Stimulated activated CD4-positive, alpha-beta T cell treated with anti-CD3 and anti-CD28 coated beads, Interleukin-1b, Interleukin-23, amount 100 ng/mL, for 1 hour (primary cell): ENCODE measurements at places on chromosomes 16 and 17.

DNA sequence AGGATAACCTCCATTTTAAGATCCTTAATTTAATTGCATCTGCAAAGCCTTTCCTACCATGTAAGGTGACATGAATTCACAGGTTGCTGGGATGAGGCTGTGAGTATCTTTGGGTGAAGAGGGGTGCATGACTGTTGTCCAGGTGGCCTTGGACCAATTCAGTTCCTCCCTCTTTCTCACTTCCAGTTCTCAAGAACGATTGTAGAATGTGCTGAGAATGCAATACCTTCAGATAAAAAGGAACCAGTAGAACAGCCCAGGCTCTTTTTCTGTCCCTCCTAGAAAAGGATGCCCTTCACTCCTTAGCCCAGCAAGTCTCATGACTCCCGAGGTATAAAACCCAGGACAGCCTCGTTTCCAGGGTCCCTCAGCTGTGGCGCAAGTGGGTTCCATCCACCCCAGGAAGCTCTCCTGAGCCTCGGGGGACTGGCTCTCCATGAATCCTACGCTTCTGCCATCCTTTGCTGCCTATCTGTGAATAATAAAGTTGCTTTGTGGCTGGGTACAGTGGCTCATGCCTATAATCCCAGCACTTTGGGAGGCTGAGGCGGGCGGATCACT is 61.6 kb upstream of the FA2H start:
- DNase-seq, result no peak

DNA sequence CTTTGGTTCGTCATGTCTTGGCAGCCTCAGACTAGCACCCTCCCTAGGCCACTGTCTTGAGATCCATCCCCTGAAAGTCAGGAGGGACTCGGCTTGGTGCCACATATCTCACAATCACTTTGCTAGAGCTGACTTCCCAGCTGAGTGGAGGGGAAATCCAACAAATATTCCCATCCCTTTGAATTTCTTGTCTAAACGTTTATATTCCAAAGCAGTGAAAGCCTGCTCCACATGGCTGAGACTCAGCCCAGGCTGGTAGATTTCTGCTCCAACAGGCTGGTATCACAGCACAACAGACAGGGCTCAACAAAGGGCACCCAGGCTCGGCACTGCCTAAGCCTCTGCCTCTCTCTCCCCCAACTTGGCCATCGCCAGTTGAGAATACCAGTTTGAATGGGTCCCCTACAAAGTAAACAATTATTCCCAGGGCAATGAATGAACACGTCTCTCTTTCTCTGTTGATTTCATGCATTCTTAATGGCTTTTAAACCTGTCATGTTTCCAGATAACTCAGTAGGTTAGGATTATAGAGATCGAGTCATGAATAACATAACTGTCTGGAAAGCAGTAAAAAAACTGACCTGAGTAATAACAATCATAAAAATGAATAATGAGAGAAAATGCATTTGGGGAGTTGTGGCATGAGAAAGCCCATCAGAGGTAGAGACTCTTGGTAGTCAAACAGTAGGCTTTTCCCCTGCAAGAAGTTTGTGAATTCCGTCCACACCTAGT is 1.0 kb downstream of the KRT13 start:
- DNase-seq, result no peak

DNA sequence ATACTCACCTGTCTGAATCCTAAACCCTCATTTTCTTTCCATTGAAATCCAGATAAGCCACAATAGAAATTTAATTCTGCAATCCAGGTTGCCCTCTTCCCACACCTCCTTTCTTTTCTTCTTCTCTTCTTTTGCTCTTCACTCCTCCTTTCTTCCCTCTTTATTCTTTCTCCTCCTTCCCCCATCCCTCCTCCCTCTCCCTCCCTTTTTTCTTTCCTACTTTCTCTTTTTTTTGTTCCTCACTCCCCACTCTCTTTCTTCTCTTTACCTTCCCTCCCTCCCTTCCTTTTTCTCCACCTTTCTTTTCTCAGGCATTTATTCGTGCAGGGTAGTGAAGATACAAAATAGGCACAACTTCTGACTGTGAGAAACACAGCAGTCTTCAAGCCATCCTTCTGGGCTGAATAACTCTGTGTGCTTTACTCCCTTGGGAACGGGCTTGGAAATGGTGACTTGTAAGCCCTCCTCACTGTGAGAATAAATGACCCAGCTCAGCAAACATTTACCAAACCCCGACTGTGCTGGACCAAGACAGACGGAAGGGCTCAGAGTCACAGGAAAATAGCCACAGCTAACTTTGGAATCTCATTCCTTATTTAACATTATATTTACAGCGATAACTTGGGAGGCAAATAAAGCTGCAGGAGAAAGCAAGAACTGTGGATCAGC is 140.8 kb downstream of the HAPSTR1 start:
- DNase-seq, result no peak

DNA sequence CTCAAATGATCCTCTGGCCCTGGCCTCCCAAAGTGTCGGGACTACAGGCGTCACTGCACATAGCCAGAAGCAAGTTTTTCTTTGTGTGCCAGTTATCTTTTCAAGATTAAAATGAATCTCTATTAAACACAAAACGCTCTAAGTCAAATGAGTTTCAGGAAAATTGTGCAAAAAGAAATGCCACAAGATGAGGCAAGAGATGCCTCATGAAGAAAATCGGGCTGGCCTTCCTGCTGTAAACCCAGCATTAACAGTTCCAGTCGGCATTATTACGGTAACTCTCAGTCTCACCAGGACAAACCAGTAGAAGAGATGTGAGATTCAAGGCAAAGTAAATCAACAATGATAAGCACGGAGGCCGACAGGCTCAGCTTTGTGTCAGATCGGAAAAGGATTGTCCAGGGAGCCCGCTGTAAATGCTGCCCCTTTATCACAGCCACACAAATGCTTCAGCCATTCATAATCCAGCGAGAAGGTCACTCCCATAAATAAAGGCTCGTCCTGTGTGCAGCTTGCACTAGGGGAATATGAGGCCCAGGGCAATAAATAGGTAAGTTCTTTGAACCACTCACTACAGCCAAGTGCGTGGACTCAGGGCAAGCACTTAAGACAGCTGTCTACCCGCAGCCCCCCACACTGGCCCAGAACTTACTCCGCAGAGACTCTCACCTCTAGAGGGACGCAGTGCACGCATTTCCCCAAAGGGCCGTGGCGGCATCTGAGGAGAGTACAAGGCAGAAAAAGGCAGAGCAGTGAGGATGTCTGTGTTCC is 27.2 kb downstream of the NPLOC4 start:
- DNase-seq, result no peak

DNA sequence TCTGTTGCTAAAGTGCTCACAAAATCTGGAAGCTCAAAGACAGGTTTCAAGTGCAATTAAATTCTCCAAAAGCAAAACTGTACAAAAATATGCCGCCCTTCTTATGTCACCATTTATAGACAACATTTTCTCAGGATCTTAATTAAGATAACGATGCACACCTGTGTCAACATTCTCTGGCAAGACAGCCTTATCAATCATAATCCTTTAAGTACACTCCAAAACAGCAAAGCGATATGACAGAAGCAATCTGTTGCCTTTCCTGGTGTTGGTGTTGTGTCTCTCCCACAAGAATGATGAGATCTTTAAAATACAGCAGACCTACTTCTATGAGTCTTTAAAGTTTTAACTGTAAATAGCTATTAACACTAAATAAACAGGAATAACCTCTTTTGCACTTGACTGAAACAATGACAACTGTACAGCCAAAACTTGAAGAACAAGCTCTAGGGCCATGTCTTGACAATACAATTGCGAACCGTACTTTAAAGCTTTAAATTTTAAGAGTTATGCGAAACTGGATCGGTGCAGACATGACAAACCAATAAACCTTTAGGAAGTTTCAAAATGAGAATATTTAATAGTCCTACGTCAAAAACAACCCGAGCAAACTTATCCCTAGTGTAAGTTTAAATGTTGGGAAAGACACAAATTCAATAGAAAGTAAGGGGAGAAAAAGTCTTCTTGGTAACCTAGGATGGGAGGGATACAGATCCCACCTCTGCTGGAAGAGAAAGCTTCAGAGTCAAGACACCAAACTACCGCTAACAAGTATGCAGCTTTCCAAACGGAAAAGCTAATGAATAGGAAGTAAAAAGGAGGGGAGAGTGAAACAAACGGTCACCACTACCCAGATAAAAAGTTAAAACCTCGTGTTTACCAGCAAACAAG is 3.3 kb upstream of the IRX5 start:
- DNase-seq, result no peak

DNA sequence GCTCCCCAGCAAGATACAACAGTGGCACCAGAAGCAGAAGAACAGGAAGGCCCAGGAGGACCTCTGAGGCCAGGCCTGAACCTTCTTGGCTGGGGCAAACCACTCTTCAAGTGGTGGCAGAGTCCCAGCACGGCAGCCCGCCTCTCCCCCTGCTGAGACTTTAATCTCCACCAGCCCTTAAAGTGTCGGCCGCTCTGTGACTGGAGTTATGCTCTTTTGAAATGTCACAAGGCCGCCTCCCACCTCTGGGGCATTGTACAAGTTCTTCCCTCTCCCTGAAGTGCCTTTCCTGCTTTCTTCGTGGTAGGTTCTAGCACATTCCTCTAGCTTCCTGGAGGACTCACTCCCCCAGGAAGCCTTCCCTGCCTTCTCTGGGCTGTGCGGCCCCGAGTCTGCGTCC is 11.9 kb downstream of the CES3 start:
- no peak for DNase-seq

DNA sequence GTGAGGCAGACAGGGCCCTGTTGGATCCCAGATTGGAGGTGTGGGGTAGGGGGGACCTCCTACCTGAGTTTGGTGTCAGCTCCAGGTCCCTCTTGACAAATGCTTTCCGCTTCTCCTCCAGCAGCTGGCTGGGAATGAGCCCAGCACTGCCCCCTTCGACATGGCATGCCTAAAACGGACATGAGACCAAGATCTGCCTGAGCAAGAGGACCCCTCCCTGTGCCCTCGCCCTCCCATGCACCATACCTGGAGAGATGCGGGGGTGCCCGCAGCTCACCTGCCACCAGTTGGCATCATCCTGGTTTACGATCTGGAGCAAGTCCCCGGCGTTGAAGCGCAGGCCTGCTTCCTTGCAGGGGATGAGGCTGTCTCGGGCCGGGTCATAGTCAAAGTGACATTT is 26.2 kb downstream of the MPP2 start:
- DNase-seq, result no peak

GRCh38 chr16:80743772-80744171 is 60.6 kb downstream of the CDYL2 start:
- no peak for DNase-seq

- DNase-seq, result no peak
Observed at GRCh38 chr17:19948116-19948943, 29.3 kb downstream of the AKAP10 start.

DNA sequence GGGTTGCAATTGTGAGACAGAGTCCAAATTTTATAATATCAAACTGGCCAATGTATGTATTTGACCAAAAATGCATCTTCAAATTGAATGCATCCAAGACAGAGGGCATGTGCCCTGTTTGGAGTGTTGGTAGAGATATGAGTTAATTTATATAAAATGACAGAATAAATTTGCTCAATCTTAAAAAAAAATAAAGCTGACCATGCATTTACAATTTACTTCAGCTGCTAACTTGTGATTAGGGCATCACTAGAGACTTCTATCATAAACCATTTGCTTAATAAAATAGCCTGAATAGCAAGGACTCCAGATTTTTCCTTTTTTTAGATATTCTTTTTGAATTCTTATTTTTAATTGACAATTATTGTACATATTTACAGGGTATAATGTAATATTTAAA is 1345.8 kb downstream of the CDH11 start:
- no peak for DNase-seq

GRCh38 chr17:82489117-82489516 is 30.4 kb upstream of the FOXK2 start:
- DNase-seq, result no peak

- DNase-seq, result no peak
Observed at GRCh38 chr17:40499551-40500189, 1.8 kb downstream of the TNS4 start.

- DNase-seq, result no peak
Observed at GRCh38 chr17:32566303-32566702, 79.5 kb downstream of the CDK5R1 start.

DNA sequence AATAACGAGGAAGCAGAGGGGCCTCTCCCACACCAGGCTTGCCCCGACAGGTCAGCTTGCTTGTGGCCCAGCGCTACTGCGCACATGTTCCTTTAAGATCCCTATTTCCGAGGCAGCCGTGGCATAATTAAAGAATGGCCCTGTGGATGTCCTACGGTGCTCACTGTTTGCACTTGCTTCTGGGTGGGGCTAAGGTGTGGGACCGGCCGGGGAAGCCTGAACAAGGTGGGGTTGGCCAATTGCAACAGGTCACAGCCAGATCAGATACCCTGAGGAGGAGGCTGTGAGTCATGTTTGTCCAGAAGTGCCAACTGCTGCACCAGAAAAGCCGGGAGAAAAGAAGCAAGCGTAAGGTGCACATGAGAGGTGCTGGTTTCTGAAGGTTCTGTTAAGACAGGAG is 158.5 kb upstream of the CACNG5 start:
- no peak for DNase-seq

DNA sequence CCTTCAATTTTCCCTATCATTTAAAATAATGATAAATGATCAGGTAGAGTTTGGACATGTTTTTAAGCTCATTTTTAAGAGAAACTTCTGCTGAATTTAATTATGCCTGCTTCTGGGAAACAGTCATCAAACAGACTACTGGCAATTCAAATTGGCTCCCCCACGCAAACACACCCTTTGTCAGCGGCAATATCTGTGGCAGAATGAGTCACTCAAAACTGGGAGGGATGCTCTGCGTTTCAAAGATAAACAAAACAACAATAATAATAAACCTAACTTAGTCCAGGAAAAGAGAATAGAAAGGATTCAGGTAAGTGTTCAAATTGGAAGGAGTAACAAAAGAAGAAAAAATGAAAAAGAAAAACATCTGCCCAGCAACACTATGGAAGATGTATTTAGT is 108.1 kb upstream of the ERCC4 start:
- DNase-seq, result no peak

DNA sequence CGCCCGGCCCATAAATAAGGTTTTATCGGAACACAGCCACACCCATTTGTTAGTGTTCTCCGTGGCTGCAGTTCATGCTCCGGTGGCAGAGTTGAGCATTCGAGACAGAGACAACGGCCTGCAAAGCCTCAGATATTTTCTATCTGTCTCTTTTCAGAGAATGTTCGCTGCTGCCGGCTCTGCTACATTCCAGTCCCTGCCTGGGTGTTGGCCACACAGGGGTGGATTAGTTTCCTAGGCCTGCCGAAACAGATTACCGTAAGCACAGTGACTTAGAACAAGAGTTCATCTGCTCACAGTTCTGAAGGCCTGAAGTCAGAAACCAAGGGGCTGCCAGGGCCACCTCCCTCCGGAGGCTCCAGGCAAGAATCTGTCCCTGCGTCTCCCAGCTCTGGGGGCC is 19.1 kb upstream of the GSG1L start:
- DNase-seq, result no peak

- no peak for DNase-seq
Observed at GRCh38 chr17:79136596-79136995, 62.0 kb downstream of the ENGASE start.

GRCh38 chr17:76179496-76180467 is 38.7 kb upstream of the FOXJ1 start:
- DNase-seq, result no peak

- DNase-seq, result no peak
Observed at GRCh38 chr17:1882836-1883235, 53.0 kb downstream of the RPA1 start.
